ENCODE measurements at places on chromosomes 5 and 9.

DNA sequence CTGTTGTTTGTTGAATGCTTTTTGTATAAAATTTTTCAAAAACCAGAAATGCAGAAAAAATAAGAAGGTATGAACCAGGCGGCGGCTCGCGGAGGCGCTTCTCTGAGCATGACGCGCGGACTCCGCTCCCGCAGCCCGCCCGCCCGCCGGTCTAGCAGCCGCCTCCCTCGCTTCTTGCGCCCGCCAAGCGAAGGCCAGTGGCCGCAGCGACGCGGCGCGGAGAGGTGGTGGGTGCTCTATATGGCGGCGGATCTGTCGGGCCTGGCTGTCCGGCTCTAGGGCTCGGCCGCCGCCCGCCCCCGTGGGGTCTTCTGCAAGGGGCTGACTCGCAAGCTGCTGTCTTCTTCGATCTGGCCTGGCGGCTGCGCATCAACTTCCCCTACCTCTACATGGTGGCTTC lies 93.8 kb downstream of the ANKRD18A start:
- no peak for DNase-seq

- DNase-seq = no peak
Observed at GRCh38 chr9:9478741-9479140, 1134.1 kb downstream of the PTPRD start.

DNA sequence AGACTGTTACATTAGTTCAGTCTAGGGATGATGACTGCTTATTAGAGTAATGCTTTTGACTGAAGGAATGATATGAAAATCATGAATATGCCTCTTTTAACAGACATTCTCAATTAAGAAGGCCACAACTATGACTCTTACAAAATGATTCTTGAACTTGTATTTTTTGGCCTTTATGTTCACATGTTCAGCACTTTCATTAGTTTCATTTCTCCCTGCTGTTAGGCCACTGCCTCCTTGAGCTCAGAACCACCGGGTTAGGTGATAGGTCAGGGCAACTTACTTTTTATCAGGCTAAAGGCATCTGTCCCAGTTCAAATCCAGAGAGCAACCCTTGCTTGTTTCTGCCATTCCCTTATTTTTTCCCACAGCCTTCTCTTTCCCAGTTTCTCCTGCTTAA lies 235.2 kb upstream of the ELL2 start:
- no peak for DNase-seq

DNA sequence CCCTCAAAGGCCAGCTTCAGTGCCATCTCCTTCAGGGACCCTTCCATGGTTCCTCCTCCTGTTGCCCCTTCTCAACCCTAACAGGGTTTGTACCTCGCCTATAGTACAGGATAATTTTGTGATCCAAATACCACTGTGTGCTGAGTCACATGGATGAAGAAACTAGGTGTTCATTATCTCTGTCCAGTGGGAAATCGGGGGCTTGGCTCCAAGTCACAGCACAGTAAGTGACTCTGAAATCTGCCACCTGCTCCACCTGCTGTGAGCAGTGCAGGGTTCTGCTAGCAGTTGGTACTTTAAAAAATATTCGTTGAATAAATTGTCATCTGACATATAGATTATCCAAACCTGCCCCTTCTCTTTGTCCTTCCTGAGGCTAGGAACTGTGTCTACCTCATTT lies 123.2 kb upstream of the OTULINL start:
- no peak for DNase-seq

DNA sequence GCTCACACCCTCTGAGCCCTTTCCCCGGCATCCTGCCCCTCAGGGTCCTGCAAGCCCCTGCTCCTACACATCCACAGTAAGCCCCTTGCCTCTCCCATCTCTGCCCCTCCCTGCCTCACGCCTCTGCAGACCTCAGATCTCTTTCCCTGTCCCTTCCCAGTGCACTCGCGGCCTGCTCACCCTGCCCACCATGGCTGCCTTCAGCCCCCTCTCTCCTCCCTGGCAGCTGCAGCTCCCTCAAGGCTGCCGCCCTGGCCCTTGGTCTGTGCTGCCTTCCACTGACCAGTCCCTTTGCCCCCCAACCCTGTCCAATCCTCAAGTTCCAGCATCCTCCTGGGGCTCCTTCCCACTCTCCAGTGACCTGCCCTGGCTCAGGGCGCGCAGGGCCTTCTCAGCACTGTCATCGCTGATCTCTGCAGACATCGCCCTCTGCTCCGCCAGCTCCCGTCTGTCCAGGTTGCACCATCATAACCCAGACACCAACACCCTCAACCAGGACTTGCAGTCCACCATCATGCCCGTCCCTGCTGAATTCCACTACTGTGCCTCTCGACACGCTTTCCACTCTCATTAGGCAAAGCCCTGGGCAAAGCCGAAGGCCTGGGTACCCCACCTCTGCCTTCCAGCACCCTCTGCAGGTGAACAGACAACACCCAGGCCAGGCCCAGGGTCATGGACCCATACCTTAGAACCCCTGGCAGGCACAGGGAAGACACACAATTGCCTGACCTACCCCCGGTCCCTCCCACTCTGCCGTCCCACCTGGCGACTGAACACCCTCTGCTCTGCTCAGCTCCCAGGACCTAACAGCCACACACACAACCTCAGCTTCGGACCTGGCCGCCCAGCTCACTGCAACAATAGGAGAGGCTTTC lies 97.8 kb upstream of the RUFY1 start:
- no peak for DNase-seq

GRCh38 chr5:39775797-39776365 lies 351.1 kb upstream of the DAB2 start:
- DNase-seq = no peak

Data from stimulated activated CD8-positive, alpha-beta memory T cell treated with anti-CD3 and anti-CD28 coated beads, Interleukin-12 subunit alpha, Interleukin-12 subunit beta, amount 100 ng/mL, for 1 hour (primary cell).